Stimulated activated CD8-positive, alpha-beta memory T cell treated with anti-CD3 and anti-CD28 coated beads, Interleukin-4, amount 100 ng/mL, for 1 hour (primary cell): ENCODE measurements at places on chromosomes 1 and 21.

DNA sequence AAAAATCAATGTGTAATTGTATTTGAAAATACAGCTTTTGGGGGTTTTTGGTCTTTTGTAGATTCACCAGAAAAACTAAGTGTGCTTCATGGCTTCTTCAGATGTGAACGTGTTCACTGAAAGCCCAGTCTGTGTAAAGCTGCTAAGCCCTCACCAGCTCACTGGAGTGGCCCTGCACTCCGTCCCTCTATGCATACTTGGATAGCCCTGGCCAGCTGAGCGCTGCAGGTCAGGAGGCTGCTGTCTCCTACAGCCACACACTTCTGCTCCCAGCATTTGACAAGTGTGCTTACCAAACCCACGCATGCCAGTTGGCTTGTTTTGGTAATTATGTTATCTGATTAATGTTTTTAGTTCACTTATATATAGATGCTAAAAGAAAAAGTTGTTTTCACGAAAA is 163.5 kb downstream of the TLR5 start:
- DNase-seq, result no peak

- no peak for DNase-seq
Measured at GRCh38 chr1:50702395-50702794, 257.7 kb downstream of the FAF1 start.

DNA sequence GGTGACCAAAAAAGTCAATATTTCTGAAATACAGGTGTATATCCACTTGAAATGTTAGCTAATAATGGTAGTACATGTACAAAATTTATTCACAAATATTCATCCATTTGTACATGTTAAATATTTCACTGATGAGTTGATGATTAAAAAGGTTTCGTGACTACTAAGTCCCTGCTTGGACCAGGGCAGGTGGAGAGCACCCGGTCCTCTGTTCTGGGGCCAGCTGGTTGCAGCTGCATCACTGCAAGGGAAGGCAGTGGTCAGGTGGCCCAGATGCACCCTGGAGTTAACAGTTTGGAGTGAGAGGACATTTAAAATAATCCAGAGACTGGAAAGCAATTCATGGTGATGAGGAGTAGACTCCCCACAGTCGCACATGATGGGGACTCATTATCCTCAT is 141.2 kb downstream of the ZBTB18 start:
- DNase-seq, result no peak

GRCh38 chr1:65056234-65056633 is 89.9 kb upstream of the JAK1 start:
- no peak for DNase-seq

- DNase-seq, result no peak
Measured at GRCh38 chr21:42574234-42575027, 60.8 kb downstream of the SLC37A1 start.

GRCh38 chr1:61140778-61141177 is 58.4 kb downstream of the NFIA start:
- DNase-seq, result no peak
